Fibroblast of skin of back (primary cell): ENCODE measurements at places on chromosomes 12 and 14.

DNA sequence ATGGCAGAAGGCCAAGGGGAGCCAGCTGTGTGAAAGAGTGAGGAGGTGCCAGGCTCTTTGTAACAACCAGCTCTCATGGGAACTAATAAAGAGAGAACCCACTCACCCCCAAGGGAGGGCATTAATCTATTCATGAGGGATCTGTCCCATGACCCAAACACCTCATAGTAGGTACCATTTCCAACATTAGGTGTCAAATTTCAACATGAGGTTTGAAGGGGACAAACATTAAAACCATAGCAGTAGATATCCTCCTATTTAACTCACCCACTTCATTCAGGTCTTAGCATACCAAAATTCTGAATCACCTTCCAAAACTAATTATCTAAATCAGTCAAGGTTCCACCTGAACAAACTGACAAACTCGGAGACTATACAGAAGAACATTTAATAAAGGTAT, 75.3 kb downstream of the PPFIA2 start:
- DNase-seq, result no peak

DNA sequence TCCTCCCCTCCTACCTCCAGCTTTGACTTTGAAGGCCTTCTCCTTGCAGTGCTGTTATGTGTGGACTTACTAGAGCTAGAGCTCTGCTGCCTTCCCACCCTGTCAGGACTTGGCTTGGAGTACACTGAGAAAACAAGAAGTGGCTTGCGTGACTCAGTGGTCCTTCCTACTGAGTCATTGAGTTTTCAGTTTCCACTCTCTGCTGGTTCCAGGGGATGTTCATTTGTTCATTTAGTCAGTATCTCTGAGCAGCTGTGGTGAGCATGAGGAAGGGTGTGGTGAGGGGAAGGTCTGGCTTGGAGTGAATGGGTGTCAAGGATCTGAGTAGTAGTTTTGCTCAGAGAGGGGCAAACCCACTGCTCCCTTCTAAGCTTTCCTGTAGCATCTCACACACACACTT, 17.2 kb upstream of the ELK3 start:
- peak; percentile 79 for DNase-seq

- no peak for DNase-seq
Observed at GRCh38 chr14:69275331-69275730, 15.4 kb downstream of the GALNT16 start.

- DNase-seq, result no peak
Observed at GRCh38 chr12:9084417-9084816, 31.3 kb downstream of the A2M start.

DNA sequence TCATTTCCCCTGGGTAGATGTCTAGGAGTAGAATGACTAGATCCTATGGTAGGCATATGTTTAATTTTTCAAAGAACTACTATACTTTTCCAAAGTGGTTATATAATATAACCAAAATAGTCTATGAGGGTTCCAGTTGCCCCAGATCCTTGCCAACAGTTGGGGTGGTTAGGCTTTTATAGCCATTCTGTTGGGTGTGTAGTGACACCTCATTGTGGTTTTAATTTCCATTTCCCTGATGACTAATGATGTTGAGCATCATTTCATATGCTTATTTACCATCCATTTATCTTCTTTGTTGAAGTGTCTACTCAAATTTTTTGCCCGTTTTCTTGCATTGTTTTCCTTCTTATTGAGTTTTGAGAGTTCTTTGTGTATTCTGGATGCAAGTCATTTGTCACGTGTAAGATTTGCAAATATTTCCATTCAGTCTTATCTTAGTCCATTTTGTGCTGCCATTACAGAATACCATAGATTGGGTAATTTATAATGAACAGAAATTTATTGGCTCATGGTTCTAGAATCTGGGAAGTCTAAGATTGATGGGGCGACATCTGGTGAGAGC, 4.7 kb downstream of the SYNE2 start:
- no peak for DNase-seq

GRCh38 chr12:117830471-117830870, 138.3 kb downstream of the KSR2 start:
- DNase-seq, result peak; percentile 73

- no peak for DNase-seq
Observed at GRCh38 chr12:27309293-27309994, 23.2 kb upstream of the BMAL2 start.

DNA sequence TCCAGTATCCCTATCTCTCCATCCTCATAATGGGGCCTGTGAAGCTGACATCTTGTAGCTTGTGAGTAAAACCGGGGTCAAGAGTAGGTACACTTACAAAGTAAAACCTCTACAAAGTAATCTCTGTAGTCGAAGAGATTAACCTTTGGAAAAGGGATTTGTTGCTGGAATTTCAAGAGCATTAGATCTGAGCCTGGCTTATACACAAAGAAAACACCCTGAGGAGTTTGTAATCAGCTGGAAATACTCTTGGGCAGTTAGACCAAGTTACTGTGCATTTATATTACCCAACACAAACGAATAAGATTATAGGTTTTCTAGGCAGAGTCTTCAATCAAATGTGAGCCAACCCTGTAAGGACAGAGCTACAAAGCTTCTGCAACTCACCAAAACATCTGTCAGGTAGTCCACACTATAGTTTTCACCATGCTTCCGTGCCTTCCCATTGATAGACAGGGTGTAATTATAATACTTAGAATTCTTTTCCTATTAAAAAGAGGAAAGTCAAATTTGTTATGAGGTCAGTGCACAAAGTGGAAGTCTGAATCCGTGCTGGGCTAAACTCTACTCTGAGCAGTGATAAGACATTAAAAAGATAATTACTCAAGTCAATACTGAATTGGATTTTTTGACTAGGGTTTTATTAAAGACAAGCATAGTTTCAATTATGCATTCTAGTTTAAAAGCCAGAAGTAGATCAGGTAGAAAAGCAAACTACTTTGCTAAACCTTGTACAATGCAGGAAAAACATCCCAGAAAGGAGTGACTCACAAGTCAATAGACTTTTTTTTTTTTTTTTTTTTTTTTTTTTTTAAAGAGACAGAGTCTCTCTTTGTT, 14.6 kb downstream of the GNS start:
- DNase-seq, result peak; percentile 11

GRCh38 chr14:43894534-43894933, 612.5 kb downstream of the FSCB start:
- DNase-seq, result peak; percentile 0

- peak; percentile 44 for DNase-seq
Observed at GRCh38 chr12:92226071-92226661, 80.5 kb upstream of the BTG1 start.

DNA sequence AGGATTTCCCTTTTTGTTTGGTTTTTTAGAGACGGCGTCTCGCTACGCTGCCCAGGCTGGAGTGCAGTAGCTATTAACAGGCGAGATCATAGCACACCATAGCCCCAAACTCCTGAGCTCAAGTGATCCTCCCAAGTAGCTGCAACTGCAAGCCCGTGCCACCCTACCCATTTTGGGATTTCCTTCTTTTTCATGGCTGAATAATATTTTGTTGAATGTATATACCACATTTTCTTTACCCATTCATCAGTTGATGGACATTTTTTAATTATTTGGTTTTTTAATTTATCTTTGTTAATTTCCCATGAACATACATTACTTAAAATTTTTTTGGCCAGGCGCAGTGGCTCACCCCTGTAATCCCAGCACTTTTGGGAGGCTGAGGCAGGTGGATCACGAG, 15.2 kb downstream of the PITPNM2 start:
- no peak for DNase-seq

DNA sequence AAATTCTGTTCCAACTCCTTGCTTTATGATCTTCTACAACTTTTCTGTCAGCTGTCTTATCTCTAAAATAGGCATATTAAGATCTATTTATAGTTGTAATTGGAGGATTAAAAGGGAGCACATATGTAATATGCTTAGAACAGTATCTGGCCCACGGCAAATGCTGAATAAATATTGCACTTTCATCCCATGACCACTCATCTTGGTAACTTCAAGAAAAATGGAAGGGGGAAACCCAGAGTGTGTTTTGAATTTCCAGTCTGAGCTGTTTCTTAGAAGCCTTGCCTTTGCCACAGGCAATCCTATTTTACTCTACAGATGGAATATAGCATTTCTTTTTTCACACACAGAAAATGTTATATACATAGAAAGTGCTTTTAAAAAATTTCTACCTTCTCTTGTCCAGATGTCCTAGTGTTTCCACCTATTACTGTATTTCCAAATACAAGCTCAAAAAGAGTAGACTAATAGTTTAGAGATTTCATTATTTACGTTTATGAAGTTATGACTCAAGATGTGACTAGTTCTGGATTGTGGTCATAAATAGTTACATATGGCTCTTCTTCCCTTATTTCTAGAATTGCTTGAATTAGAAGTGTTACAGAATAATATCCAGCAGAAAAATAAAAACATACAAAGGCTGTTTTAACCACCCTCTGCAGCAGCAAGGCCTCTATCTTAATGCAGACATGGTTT, 6.2 kb upstream of the STXBP6 start:
- peak; percentile 33 for DNase-seq

- DNase-seq, result no peak
Observed at GRCh38 chr12:120678572-120678971, 8.4 kb upstream of the MLEC start.

DNA sequence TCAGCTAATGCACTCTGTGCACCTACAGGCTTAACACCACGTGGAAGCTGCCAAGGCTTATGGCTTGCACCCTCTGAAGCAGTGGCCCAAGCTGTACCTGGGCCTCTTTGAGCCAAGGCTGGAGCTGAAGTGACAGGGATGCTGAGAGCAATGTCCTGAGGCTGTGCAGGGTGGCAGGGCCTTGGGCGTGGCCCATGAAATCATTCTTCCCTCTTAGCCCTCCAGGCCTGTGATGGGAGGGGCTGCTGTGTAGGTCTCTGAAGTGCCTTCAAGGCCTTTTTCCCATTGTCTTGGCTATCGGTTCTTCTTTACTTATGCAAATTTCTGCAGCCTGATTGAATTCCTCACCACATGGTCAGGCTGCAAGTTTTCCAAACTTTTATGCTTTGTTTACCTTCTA, 47.4 kb upstream of the TMTC1 start:
- no peak for DNase-seq

GRCh38 chr12:25771041-25771440, 187.4 kb upstream of the RASSF8 start:
- DNase-seq, result no peak

DNA sequence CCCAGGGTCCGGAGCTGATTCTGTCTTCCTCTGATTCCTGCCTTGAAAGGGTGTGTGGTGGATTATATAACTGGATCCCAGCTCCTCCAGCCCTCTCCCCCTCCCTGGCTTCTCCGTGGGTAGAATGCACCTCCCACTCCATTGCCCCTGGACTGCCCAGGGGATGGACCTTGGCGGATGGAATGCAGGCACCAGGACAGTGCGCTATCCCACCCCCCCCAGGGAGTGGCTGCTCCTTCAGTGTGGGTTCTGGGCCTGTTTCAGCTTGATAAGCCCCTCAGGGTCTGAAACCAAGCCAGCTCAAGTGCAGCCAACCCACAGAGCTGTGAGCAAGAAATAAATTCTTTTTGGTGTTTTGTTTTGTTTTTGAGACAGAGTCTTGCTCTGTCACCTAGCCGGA, 112.4 kb upstream of the TMEM132D start:
- no peak for DNase-seq
